ENCODE measurements at places on chromosomes 13 and 19. TPM values are rescaled to one million over a fixed set of nuclear protein-coding genes. Genes with fewer than 3 reads are reported as not detected.
A peak's percentile ranks its signal among the peaks of the same experiment; 100 is the strongest.

The NMRK2 gene
- polyA plus RNA-seq = 316 TPM

The WTIP gene
- polyA plus RNA-seq = 26.2 TPM

The FUZ gene
- polyA plus RNA-seq = 16.8 TPM

The ZNF177 gene
- 5.9 TPM for polyA plus RNA-seq

The C5AR1 gene
- 3.2 TPM for polyA plus RNA-seq

The RFPL4AL1 gene
- not detected for polyA plus RNA-seq

The DNAJC15 gene
- polyA plus RNA-seq = 16.2 TPM

The SLITRK1 gene
- polyA plus RNA-seq = 0.20 TPM

The CNMD gene
- 0.63 TPM for polyA plus RNA-seq

- H3K4me1 ChIP-seq = no peaks in the 10 kb centered on the region
- H3K27me3 ChIP-seq = no peaks in the 10 kb centered on the region
- H3K27ac ChIP-seq = no peak overlapping the region
- no peak for DNase-seq
- no peak overlapping the region for H3K4me3 ChIP-seq
Measured at GRCh38 chr19:19750842-19751790, 18.2 kb upstream of the ZNF14 start.

GRCh38 chr19:52648336-52649016 lies 10.3 kb upstream of the ZNF83 start:
- H3K27ac ChIP-seq = no peak overlapping the region
- H3K36me3 ChIP-seq = peaks cover 15% of the 10 kb centered on the region
- no peak for DNase-seq
- H3K27me3 ChIP-seq = no peaks in the 10 kb centered on the region
- no peaks in the 10 kb centered on the region for H3K4me1 ChIP-seq

GRCh38 chr19:18223860-18224524 lies 2.2 kb downstream of the PDE4C start:
- peak overlapping the region; percentile 13 for H3K27ac ChIP-seq
- H3K27me3 ChIP-seq = peaks cover 63% of the 10 kb centered on the region
- DNase-seq = peak; percentile 24
- peaks cover 34% of the 10 kb centered on the region for H3K4me1 ChIP-seq

GRCh38 chr13:56706485-56706884 lies 434.2 kb upstream of the PRR20A start:
- DNase-seq = no peak
- H3K27ac ChIP-seq = no peak overlapping the region
- H3K36me3 ChIP-seq = no peaks in the 10 kb centered on the region

DNA sequence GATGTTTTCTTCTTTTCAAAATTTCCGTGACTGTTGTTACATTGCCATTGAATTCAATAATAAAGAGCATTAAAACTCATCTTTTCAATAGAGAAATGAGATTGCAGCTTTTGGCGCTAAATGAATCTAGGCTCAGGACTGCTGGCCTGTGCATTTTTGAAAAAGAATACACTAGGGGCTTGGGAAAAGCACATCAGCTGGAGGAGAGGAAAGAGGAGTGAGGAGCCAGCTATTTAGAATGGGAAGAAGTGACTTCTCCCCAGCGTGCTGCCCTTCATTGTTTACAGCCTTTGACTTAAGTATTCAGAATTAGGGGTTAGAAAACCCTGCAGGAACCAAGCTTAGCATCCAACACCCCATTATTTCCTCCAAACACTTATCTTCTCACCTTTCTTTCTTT lies 43.3 kb downstream of the TNFSF11 start:
- H3K27ac ChIP-seq = no peak overlapping the region
- peak; percentile 84 for DNase-seq
- peaks cover 2% of the 10 kb centered on the region for H3K4me1 ChIP-seq
- no peaks in the 10 kb centered on the region for H3K36me3 ChIP-seq
- no peaks in the 10 kb centered on the region for H3K27me3 ChIP-seq

DNA sequence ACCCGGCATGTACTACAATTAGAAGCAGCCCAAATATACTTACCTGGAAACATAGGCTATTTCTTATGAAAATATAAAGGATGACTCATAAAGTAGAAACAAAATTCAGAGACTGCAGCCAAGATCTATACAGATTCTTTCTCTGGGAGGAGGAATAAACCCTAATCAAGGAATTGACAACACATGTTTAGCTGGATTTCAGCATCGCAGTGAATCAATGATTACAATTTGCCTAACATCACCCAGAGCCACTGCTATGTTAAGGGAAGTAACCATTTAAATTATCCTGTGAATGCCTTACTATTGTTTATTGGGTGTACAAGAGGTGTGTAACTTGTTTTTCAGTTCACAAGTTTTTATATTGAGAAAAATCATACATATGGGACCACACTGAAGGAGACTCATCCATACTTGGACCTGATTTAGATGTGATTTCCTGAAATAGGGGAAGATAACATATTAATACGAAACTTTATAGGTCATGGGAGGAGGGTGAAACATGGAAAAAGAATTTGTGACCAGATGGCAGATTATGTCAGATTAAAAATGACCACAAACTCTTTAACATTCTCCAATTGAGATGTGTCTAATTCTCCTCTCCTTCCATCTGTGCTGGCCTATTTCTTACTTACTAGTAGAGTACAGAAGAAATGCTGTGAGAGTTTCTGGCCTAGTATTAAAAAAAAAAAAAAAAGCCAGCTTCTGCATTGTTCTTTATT lies 1168.4 kb downstream of the SLITRK1 start:
- no peaks in the 10 kb centered on the region for H3K36me3 ChIP-seq
- no peak overlapping the region for H3K4me3 ChIP-seq
- no peaks in the 10 kb centered on the region for H3K27me3 ChIP-seq
- H3K4me1 ChIP-seq = no peaks in the 10 kb centered on the region

DNA sequence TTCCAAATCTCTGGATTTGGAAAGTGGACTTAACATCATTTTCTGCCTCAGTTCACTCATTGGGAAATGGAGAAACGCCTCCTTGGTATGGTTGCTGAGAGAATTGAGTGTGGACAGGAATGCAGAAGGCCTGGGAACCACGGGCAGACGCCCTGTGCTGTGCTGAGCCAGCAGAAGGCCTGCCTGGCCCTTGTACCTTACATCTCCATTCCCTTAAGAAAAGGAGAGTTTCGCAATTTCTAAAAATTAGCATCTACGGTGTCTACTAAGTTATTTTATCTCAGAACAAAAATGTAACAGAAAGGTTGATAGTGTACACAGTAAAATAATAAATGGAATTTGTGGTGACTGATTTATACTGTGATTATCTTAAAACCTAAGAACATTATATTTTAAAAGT lies 78.7 kb downstream of the IPO5 start:
- H3K4me3 ChIP-seq = no peak overlapping the region
- H3K4me1 ChIP-seq = no peaks in the 10 kb centered on the region
- no peaks in the 10 kb centered on the region for H3K27me3 ChIP-seq

DNA sequence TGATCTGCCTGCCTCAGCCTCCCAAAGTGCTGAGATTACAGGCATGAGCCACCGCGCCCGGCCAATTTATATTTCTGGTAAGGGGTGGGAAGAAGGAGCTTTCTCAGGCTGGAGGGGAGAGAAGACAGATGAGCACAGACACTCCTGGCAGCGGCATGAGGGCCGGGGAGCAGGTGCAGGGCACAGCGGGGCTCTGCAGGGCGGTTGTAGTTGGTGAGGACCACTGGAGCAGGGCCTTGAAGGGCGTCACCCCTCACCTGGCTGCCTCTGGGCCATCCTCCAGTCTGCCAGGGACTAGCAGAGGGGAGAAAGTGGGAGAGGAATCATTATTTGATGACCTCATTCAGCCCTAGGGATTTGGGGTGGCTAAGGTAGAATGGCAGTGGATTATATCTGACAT lies 8.6 kb upstream of the CSNK1G2 start:
- H3K4me3 ChIP-seq = no peak overlapping the region
- H3K27ac ChIP-seq = no peak overlapping the region
- H3K4me1 ChIP-seq = peaks cover 25% of the 10 kb centered on the region
- no peaks in the 10 kb centered on the region for H3K36me3 ChIP-seq
- no peak for DNase-seq

DNA sequence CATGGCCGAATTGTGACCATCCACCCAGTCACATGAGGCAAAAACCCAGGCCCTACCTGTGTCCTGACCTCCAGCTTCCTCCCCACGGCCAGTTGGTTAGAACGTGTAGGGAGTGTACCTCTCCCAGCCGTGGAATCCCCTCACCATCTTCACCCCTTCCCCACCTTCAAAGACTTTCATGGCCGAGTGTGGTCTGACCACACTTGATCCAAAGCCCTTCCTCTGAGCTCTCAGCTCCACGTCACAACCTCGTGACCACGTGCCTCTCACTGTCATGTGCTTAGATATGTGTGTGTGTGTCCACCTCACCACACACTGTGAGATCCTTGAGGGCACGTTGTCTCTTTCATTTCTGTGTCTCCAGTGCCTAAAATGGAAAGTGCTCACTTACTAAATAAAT lies 48.6 kb upstream of the UBE2L5 start:
- no peak overlapping the region for H3K27ac ChIP-seq
- H3K4me1 ChIP-seq = peaks cover 10% of the 10 kb centered on the region
- H3K27me3 ChIP-seq = no peaks in the 10 kb centered on the region
- H3K4me3 ChIP-seq = no peak overlapping the region

DNA sequence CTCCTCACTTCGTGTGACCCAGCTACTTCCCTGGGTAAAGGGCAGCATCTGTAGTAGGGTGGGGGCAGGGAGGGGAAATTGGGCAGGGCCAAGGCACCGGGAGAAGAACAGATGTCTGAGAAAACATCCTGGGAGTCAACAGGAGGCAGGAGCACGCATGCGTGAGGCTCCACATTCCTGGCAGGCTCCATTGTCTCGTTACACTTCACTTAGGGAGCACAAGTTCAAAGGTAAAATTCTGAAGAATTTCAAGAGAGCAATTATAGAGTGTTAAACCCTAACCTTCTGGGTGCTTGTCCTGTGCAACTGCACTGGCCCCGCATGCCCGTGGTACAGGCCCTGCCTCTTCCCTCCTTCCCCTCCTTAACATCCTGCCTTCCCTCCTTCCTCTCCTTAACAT lies 79.6 kb upstream of the POMP start:
- H3K27me3 ChIP-seq = peaks cover 7% of the 10 kb centered on the region
- H3K4me3 ChIP-seq = no peak overlapping the region
- H3K36me3 ChIP-seq = no peaks in the 10 kb centered on the region

GRCh38 chr13:51740698-51741097 lies 63.3 kb downstream of the DHRS12 start:
- H3K4me1 ChIP-seq = no peaks in the 10 kb centered on the region
- H3K4me3 ChIP-seq = no peak overlapping the region
- peak; percentile 77 for DNase-seq
- H3K27me3 ChIP-seq = no peaks in the 10 kb centered on the region
- H3K36me3 ChIP-seq = peaks cover 13% of the 10 kb centered on the region

DNA sequence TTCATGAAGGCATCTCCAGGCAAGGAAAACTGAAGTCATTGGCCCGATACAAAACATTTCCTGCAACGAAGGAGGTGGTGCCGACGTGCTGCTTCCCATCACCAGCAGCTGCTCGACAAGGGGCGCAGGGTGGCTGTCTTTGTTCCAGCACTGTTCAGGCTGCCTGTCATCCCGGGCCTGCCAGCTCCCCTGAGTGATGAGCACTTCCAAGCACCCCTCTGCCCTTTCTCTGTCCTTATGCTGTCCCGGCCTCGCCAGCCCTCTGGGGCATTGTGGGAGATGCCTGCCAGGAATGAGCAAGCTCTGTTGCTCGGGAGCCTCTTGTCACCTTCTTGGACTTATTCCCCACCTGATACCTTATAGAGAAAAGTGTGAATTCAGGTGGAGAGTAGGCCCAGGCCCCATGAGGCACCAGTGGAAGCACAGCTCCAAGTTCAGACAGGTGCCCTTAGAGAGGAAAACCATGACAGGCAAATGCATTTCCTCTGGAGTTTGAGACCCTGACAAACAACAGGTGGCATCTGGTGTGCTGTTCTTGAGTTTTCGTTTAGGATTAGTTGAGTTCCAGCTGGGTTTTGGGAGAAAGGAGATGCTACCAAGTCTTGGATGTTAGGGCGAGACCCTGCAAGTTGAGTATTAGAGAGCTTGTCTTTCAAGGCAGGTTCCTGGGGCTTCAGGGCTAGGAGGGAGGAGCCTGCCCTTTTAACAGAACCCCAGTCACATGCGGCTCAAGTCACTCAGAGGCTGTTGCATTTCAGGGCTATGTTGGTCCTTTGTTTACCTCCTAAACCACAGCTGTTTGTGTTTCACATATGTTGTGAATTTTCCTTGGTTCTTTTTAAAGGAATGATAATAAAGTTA lies 21.4 kb downstream of the BBC3 start:
- H3K36me3 ChIP-seq = peaks cover 51% of the 10 kb centered on the region
- H3K27me3 ChIP-seq = no peaks in the 10 kb centered on the region
- peaks cover 15% of the 10 kb centered on the region for H3K4me1 ChIP-seq

- DNase-seq = no peak
- no peaks in the 10 kb centered on the region for H3K27me3 ChIP-seq
- peaks cover 18% of the 10 kb centered on the region for H3K36me3 ChIP-seq
- H3K4me1 ChIP-seq = no peaks in the 10 kb centered on the region
Measured at GRCh38 chr19:58368561-58369360, 6.2 kb upstream of the ZNF497 start.

- peaks cover 13% of the 10 kb centered on the region for H3K4me1 ChIP-seq
- peak; percentile 79 for DNase-seq
- H3K4me3 ChIP-seq = peak overlapping the region; percentile 58
- peak overlapping the region; percentile 93 for H3K27ac ChIP-seq
- H3K27me3 ChIP-seq = peaks cover 5% of the 10 kb centered on the region
Measured at GRCh38 chr19:38975861-38976271, 324 bp upstream of the FBXO17 start.

GRCh38 chr19:6778386-6778785 lies 5.9 kb downstream of the VAV1 start:
- H3K4me1 ChIP-seq = no peaks in the 10 kb centered on the region
- H3K4me3 ChIP-seq = no peak overlapping the region
- H3K27me3 ChIP-seq = no peaks in the 10 kb centered on the region
- no peak overlapping the region for H3K27ac ChIP-seq
- no peaks in the 10 kb centered on the region for H3K36me3 ChIP-seq
- no peak for DNase-seq

DNA sequence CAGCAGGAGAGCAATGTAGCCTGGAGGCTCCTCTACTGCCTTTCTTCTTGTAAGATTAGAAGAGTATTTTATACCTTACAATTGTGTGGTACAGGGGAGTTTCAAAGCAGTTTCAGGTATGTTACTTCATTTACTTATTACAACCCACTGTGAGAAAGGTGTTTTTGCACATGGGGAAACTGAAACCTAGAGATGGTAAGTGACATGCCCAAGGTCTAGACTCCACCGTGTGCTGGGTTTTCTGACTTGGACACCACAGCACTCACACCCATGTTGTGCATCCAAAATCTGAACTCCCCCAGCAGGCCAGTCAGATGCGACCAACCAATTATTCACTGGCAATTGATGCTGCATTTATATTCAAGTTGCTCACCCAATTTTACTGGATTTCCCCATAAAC lies 22.8 kb downstream of the ERICH6B start:
- H3K4me3 ChIP-seq = no peak overlapping the region
- H3K27ac ChIP-seq = no peak overlapping the region
- no peaks in the 10 kb centered on the region for H3K36me3 ChIP-seq
- no peaks in the 10 kb centered on the region for H3K4me1 ChIP-seq

DNA sequence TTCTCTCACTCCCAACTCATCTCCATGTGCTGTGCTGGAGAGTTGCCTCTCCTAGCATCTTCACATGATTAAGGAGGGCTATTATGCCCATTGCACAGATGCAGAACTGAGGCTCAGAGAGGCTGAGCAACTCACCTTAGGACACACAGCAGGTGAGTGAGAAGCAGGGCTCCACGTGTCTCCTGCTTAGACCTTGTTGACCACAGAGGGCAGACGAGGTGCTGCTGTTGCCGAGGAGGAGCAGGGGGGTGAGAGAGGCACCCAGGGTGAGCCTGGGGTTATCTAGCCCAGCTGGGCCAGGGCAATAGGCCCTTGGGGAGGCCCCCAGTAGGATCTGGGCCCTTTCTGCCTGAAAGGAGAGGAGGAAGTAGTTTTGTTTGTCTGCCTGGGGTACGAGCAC lies 2.4 kb upstream of the HSH2D start:
- no peaks in the 10 kb centered on the region for H3K4me1 ChIP-seq
- no peak overlapping the region for H3K4me3 ChIP-seq
- no peaks in the 10 kb centered on the region for H3K36me3 ChIP-seq
- no peak for DNase-seq

All from muscle of leg (tissue), 16 donors.